ENCODE measurements at places on chromosomes 4 and X.

DNA sequence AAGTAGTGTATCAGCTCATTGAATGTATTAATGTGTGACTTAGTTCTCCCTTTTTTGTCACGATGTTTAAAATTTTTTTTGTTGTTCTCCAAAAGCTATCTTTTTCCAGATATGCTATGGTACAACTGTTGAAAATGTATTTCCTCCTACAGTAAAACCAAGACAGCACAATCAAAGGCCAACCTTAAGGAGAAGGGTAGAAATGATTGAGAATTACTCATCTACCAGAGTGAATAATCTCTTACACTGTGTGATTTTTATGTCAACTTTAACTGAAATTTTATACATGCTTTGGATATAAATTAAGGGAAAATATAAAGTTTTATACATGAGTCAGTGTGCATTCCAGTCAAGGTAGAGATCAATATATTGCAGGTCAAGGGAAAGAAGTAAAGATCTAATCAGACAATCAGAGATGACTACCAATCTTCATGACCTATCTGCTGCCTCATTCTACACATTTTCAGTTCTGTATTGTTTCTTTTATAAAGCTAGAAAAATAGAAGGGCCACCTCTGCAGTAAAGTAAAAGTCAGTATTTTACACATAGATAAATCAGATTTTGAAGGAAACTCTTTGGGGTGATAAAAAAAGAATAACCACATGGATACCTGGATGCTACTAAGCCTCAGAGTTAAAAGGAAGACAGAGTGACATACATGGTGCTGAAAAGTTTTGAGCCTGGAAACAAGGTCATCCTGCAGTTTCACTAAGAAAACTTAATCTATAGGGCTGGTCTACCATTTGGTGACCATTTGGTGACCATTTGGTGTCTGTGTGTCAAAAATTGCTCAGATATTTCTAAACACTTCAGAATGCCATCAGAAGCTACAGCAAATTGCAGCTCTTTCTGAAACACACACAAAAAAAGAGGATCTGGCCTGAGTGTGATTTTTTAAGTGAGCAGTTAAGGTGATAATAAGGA lies 1.6 kb downstream of the FAM13A start:
- DNase-seq = no peak

GRCh38 chr4:24321131-24321530 lies 263.2 kb downstream of the DHX15 start:
- DNase-seq = no peak

- no peak for DNase-seq
Measured at GRCh38 chr4:107658400-107659336, 61.4 kb downstream of the PAPSS1 start.

DNA sequence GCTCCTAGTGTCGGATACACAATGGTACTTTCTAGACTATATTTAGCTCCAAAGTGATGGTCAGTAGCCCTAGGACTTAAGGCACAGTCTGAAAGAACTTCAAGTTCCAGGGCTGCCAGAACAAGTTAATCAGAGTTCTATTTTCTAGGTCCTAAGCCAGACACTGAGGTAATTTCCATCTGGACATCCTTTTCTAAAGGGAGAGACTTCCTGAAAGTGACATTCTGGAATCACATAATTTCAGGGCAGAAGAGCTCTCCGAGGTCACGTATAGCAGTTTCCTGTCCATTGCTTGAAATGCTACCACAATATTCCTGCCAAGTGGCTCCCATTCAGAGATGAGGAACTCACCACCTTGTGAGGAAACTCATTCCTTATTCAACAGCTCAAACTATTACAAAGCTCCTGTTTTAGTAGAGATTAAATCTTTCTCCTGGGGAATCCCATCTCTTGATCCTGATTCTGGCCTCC lies 117.9 kb downstream of the COL25A1 start:
- no peak for DNase-seq

DNA sequence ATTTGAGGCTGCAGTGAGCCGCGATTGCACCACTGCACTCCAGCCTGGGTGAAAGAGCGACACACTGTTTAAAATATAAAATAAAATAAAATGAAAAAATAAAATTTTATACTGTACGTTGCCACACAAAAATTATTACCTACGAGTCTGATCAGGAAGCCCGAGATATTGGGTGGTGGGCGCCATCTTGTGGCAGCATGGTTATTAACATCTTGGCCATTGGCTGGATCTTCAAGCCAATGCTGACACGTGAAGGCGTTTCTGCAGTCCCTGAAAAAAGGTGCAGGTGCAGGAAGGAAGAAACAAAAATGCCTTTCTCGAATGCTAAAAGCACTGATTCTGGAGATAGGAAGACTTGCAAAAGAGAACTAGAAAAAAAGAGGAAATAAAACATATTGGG lies 4.9 kb upstream of the TLR8 start:
- DNase-seq = peak; percentile 80

DNA sequence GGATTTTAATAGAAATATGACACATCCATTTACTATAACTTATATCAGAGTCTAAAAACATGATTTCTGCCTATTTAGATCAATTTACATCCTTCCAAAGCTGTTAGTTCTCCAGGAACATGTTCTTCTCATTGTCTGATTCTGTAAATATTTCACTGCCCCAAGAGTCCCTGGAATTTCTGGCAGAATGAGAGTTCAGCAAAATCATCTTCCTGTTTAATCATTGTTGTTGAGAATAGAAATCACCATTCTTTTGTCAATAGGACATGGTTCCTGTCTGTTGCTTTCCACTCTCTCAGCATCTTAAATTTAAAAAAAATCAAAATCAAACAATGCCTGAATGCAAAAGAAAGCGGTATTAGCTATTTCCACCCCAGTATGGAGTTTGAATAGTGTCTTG lies 172.8 kb upstream of the FRMPD4 start:
- DNase-seq = no peak

- DNase-seq = no peak
Measured at GRCh38 chr4:55356991-55357461, 11.0 kb downstream of the SRD5A3 start.

DNA sequence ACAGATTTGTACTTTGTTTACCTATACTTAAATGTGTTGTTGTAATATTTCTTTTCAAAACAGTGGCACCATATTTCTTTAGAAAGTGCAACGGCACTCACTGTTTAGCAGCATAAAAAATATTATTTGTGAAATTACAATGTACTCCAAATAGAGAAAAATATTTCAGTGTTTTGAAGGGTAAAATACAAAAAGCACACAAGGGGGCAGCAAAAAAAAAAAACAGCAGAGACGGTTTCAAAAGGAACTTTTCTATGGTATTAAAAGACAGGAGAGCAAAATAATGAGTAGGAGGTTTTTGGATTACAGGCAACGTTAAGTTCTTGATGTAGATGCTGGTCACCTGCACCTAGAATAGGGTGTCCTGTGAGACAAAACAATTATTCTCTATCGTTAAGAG lies 2.0 kb downstream of the NUDT11 start:
- DNase-seq = no peak

DNA sequence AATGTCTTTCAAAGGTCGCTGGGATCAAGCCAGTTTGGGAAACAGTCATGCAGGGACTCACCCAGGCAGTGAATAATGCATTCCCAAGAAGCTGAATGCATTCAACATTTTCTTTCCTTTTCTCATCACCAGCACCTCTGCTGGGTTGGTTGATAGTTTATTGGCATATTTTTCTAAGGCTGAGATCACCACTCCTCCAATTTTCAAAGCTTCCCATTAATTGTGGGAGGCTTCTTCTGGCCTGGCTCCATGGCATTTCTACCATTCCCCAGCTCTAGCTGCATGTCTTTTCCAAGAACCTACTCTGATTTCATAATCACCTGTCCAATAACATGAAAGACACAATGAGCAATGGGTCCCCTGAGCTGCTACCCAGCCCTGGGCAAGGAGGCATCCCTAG lies 35.8 kb downstream of the CHRDL1 start:
- no peak for DNase-seq

DNA sequence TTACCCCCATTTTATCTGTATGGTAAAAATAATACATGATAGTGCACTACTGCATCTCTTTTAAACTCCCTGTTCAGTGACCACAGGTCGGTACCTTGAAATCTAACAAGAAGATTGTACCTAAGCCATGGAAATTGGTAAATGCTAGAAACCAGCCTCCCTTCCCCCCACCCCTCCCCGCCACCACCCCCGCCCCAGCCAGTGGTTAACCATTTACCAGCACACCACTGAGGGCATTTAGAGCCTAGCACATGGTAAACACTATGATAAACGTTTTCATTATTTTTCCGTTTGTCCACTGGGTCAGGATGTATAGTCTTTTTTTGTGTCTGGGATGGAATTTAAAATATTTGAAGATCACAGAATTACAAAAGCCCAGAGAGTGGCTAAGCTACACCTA lies 703 bp upstream of the FTSJ1 start:
- DNase-seq = no peak

DNA sequence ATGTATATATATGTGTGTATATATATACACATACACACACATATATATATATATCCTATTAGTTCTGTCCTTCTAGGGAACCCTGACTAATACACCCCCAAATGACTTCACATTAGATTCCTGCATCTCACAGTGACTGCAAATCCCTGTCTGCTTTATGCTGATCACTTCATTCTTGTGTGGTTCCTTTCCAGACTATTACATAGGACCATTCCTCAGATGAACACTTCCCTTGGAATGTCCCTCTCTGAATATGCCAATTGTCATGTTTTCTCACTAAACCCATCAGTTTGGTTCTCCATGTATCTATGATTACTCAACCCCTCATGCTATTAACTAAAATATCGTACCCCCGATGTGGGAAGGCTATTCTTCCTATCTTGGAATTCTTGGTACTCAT lies 605.2 kb upstream of the NR3C2 start:
- DNase-seq = no peak

DNA sequence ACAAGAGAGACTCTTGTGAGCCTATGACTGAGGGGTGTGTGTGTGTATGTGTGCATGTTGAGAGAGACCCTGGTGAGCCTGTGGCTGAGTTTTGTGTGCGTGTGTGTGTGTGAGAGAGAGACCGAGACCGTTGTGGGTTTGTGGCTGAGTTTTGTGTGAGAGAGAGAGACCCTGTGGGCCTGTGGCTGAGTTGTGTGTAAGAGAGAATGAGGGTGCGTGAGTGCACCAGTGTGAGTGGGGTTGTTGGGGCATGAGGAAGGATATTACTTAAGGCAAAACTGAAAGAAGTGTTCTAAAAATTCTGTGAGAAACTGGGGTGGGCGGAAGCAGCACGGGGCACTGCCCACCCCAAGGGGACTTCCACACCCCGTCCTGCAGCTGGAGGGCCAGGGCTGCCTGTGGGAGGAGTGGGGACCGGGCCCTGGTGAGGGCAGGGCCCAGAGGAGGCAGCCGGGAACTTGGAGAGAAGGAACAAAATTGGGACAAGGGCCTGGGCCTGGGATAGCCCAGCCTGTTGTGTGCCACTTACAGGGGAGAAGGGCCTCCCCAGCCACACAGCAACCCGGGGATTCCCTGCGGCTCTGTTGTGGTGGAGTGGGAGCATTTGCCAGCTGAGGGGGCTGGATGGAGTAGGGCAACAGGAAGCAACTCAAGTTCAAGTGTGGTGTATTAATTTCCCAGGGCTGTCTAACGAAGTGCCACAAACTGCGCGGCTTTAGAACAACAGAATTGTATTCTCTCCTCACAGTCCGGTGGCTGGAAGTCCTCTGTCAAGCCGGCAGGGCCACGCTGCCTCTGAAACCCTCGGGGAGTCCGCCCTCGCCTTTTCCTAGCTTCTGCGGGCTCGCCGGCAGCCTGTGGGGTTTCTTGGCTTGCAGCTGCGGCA lies 22.1 kb downstream of the TMEM131L start:
- DNase-seq = peak; percentile 85

- DNase-seq = no peak
Measured at GRCh38 chrX:45668686-45669443, 468.2 kb upstream of the DIPK2B start.

DNA sequence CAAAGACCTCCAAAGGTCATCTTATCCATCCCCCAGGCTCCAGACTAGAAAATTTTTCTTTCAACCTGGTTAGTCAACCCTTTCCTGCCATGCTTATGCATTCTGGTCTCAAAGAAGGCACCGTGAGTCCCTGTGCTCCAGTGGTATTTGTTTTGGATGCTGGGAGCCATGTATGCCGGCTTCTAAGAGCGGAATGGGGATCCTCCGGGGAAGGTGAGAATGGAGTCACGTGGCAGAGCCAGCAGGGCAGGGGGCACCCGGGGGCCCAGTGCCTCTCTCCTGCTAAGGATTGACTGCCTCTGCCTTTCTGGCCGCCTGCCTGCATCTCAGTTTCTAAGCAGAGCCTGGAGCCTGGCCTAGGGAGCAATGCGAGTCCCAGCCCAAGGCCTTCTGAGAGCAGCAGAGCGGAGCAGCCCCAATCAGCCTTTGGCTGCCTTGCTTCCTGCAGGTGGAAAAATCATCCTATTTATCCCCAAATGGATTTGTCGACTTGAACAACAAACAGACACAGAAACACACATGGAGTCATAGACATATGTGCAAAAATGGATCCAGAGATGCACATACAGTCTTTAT lies 141.0 kb downstream of the PJA1 start:
- no peak for DNase-seq

DNA sequence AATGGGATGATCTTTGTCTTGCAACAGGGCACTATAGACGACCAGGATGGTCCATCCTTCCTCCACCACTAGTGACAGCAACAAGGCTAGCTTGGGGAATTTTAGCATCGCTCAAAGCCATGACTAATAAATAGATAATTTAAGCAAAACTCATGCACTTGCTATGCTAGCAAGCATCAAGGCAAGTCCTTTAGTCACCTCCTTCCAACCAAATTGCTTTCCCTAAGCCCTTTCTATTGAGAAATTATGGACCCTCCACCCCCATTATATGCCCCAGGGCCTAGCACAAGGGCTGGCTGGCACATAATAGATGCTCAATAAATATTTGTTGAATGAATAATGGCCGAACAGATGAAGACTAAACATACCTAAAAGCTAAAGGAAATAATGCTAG lies 28.6 kb downstream of the SLC16A2 start:
- DNase-seq = no peak

DNA sequence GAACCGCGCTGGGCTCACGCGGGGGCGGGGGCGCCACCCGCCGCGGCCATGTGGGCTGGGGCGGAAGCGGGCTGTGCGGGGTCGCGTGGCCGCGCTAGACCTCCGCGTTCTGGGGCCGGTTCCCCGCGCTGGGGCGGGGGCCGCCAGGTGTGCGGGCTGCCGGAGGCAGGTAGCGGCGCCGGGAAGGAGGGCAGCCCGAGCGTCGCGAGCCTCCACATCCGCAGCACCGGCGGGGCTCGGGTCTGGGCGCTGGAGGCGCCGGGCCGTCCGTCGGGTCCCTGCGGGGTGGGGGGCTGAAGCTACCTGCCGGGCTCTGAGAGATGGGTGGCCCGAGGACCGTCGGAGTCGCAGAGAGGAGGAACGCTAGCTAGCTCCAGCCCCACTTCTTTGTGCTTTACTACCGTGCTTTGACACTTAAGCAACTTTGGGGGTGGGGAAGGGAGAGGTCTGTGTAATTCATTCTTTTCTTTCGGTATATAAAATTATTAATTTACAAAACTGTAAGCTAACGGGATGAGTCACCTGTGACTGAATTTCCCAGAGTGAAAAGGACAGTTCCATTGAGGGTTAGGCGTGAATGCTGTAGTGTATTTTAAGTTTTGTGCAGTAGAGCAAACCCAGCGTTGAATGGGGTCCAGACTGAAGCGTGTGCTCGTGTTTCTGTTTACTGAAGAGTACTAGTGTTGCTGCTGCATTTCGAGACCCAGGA lies 689 bp downstream of the METAP1 start:
- DNase-seq = no peak

Data from activated T-cell treated with anti-CD3 and anti-CD28 coated beads, Interleukin-2, amount 50 U/mL, for 48 hours (primary cell).